ENCODE measurements at places on chromosomes 3 and 15.

- no peak for DNase-seq
Observed at GRCh38 chr3:114212646-114213045, 24.7 kb downstream of the ZNF80 start.

- DNase-seq: peak; percentile 12
Observed at GRCh38 chr15:36501063-36501678, 78.3 kb upstream of the CDIN1 start.

- no peak for DNase-seq
Observed at GRCh38 chr15:73558529-73558928, 74.7 kb downstream of the NPTN start.

GRCh38 chr3:51686512-51687215, 15.6 kb downstream of the TEX264 start:
- DNase-seq: peak; percentile 90

- DNase-seq: no peak
Observed at GRCh38 chr3:108538083-108538482, 27.7 kb upstream of the MYH15 start.

- no peak for DNase-seq
Observed at GRCh38 chr15:48225771-48226170, 19.7 kb downstream of the SLC12A1 start.

- no peak for DNase-seq
Observed at GRCh38 chr3:119018690-119019463, 15.8 kb downstream of the IGSF11 start.

DNA sequence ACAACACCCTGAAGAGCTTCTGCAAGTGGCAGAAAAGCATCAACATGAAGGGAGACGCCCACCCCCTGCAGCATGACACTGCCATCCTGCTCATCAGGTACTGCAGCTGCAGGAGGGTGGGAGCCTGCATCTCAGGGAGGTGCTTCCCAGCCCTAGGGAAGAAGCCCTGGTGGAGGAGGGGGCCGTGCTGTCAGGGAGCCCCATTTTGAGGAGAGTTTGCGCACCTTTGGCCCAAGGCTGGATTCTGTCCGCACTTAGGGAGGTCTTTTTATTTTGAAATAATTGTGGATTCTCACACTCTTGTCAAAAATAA, 42.1 kb downstream of the SAXO2 start:
- DNase-seq: no peak

GRCh38 chr3:154062513-154062912, 58.7 kb upstream of the ARHGEF26 start:
- DNase-seq: no peak

- DNase-seq: no peak
Observed at GRCh38 chr3:13496879-13497278, 16.8 kb downstream of the HDAC11 start.

DNA sequence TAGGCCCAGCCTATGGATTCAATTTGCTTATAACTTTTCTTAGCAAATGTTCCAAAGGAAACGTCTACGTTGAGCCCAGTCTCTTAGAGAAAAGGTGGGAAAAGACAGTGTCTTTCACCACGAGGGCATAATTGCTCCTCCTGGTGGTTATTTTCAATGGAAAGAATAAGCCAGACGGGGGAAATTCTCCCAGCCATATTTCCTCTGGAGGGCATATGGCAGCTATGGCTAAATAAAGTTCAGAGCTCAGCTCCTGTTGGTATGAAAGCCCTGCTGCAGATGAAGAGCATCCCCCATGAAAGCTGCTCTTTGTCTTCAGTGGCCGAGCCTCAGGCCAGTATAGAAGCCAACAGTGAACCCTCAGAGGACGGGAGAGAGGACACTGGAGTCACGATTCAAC, 297.9 kb downstream of the RYR3 start:
- DNase-seq: no peak

- no peak for DNase-seq
Observed at GRCh38 chr3:4306091-4306490, 2.9 kb downstream of the SETMAR start.

GRCh38 chr3:23785882-23786281, 19.9 kb upstream of the UBE2E1 start:
- no peak for DNase-seq

DNA sequence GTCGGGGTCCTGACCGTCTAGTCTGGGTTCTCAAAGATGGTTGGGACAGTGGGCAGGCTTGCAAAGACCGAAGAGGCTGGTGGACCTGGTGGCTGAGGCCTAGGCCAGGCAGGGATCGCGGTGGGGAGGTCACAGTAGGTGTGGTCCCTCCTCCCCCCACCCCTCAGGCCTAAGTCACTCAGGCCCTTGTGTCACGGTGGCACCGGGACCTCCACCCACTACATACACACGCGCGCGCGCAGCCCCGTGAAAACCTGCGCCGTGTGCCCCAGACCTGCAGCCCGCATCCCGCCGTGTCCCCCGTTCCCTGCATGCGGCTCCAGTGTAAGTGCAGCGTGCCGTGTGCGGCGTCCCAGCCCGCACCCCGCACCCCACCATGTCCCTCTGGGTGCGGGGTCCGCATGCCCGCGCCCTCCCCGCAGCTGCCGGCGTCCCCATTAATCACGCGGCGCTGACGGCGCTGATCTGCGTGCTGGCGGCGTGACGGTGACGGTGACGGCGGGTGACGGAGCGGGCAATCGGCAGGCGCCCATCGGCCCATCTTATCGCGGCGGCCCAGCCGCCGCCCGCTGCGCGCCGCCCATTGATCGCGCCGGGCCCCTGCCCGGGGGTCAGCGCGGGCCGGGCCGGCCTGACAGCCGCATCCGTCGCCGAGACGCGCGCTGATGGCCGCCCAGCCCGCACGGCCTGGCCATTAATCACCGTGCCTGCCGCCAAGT, 24.4 kb downstream of the SEC61A1 start:
- DNase-seq: no peak

- DNase-seq: peak; percentile 81
Observed at GRCh38 chr3:169813757-169814517, 1.2 kb upstream of the LRRC34 start.

DNA sequence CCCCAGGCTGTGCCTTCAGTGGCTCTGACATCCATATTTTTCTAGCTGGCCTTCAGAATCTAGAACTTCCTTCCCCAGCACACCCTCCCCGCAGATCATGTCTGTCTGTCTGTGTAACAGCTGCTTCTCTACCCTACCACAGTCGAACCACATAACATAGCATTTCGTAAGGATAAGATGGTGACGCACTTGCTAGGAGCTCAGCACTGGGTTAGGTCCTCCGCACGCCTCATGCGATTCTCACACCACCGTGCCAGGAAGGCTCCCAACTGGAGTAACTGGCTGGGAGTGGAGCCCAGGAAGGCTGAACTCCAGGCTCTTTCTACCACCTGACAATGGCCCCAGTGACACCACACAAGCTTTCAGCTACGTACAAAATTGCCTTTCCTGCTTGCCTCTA, 168.6 kb downstream of the STT3B start:
- DNase-seq: no peak

GRCh38 chr3:169460035-169460434, 203.5 kb downstream of the MECOM start:
- DNase-seq: no peak

DNA sequence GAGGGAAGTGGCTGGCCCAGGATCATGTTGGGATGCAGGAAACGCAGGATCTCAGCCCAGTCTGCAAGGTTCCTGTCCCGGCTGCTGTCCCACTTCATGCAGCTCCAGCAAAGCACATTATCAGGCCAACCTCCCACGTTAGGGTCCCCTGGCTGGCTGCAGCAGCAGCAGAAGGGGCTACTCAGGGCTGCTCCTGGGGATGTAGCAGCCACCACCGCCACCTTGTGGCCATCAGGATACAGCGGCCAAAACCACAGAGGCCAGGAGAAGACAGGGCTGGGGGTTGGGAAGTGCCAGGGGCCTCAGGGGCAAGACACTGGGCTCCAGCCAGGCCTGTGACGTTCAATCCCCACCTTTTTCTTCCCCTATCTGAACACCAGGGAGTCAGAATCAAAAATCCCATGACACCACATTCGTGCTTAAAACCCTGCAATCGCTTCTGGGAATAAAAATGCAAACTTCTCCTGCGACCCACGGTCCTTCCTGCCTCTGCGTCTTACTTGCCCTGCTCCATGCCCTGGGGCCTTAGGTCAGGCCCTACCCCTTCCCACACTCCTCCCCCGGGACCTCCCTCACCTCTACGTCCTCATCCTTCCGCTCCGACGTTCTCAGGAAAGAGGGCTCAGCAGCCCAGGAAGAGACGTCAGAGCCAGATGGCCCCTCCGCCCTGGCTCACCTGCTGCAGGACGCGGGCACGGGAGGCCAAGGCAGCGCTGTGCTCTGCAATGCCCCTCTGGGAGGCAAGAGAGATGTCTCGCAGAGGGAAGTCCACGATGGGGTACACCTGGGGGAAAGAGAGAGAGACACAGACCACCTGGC, 21.5 kb downstream of the SSUH2 start:
- DNase-seq: peak; percentile 49

- DNase-seq: no peak
Observed at GRCh38 chr15:25178835-25179672, 224.3 kb downstream of the SNRPN start.

DNA sequence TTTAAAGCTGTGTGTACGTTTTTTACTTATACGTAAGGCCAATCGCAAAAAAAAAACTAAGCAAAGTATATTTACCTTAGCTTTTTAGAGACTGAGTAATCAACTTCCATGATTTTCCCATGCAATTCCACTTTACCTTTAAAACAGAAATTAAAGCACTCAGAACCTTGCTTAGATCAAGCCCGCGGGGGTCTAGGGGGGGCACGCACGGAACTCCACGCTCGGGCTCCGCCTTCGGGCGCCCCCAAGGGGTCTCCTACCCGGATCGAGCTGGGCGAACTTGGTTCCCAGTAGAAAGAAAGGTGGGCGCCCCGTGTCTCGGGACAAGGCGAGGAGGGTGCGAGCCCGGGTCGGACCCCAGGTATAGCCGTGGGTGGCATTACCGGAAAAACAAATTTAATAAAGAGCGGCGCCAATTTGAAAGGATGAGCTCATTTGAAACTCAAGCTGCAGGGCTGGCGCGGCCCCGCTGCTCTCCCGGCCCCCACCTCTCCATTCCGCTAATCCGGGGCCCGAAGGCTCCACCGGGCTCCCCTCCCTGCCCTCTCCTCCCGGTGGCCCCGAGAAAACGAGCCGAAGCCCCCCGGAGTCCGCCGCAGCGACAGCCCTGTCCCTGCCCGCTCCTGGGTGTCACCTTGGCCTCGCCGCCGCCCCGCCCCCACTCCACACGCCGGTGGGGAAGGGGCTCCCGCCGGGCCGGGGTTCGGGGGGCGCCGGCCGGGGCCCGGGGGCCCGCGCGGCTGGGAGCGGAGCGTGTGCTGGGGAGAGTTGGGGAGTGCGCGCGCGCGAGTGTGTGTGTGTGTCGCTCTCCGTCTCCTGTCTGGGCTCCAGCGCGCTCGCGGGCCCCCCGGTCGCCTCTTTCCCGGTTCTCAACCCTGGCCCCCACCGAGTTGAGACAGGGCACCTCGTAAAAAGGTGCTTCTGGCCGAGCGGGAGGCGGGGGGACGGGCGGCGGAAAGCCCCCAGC, 1.5 kb downstream of the IGF2BP2 start:
- DNase-seq: peak; percentile 9

DNA sequence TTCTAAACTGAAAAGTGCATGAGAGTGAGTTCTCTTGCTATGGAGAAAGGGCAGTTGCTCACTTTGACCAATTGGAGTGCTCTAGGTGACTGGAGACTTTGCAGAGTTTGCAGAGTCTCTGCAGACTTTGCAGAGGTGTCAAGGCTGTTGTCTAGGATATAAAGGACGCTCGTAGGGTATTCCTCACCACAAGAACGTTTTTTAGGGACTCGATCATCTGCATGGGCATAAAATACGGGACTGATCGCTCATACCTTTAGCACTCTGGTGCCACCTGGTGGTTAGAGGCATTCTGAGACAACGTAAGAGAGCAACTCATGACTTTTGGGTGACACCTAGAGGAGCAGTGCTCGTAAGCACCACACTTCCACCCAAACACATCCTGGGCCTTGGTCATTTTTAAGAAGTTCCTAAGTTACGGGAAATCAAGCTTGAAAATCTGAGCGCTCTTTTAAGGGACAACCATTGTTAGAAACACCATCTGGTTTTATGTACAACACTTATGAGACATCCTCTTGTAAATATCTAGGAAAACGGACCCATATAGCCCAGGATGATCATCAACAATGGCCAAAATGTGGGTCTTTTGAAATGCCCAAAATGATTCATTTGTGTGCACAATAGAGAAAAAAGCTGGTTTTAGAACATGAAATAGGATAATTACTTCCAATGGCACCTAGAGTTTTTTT, 51.6 kb upstream of the XCR1 start:
- peak; percentile 91 for DNase-seq

GRCh38 chr15:27662892-27663291, 436.2 kb downstream of the OCA2 start:
- no peak for DNase-seq

DNA sequence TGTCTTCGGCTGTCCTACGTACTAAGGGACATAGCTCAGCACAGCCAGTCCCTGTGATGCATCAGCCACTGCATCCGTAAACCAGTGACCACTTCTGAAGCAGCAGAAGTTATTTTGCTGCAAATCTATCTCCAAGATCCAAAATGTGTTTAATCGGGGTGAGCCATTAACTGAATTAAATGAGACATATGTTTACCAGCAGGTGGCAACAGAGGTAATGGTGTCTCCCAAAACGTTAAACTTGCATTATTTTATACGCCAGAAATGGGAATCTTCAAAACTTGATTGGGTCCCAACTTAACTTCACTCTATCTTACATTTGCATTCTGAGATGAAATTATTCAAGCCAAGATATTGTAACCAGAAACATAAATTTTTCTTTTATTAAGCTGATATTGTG, 75.3 kb upstream of the BOC start:
- DNase-seq: peak; percentile 2

GRCh38 chr15:45268135-45268534, 16.1 kb downstream of the SLC28A2 start:
- peak; percentile 10 for DNase-seq

DNA sequence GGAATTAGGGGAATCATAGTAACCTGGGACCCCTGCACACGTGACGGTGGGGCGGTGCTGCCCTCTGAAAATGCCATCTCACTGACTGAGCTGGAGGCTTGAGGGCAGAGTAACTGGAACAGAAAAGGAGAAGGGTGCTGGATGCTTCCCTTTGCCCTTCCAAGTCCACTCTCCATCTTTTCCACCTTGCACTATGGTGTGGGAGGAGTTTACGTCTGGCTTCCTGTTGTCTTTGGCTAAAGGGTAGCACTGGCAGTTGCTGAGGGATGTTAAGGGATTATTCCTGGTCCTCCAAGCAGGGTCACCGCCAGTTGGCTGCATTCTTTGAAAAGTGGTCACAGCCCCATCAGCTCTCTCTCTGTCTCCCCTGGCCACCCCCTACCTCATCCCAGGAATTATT, 129.4 kb upstream of the SNTN start:
- DNase-seq: no peak

DNA sequence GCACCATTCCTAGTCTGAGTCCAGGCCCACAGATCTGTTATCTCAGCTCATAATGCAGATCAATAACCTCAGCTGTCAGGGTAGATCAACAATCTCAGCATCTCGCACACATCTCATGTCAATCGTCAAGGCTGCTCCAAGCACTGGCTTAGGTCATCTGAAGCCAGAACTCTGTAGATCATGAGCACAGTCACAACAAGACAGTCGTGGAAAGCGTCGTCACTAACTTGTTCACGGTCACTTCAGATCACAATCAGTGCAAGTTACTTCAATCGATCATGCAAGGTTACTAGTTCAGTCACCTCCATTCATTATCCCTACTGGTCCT, 71.8 kb downstream of the RBPMS2 start:
- no peak for DNase-seq

Measured in CD4-positive, alpha-beta T cell treated with Interleukin-12 subunit alpha and Interleukin-12 subunit beta, for 1 hour (primary cell).